AG04450 (cell line): ENCODE measurements at places on chromosomes 6 and 20.

- DNase-seq: no peak
Observed at GRCh38 chr6:157080986-157081391, 242.3 kb downstream of the TMEM242 start.

- DNase-seq: no peak
Observed at GRCh38 chr6:79755967-79756366, 124.8 kb downstream of the SH3BGRL2 start.

DNA sequence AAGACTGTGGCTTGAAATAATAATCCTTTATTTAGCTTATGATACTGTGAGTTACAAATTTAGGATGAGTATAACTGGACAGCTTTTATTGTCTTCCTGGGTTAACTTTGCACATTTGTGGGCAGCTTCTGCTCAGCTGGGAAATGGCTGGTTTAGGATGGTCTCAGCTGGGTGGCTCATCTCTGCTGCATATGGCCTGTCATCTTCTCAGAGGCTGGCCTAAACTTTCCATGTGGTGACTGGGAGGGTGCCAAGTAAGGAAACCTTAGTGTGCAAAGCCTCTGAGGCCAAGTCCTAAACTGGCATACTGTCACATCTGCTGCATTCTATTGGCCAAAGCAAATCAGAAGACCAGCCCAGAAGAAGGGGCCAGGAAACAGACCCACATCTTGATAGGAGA, 40.2 kb downstream of the BTBD3 start:
- DNase-seq: no peak

GRCh38 chr6:143187238-143187923, 126.7 kb downstream of the AIG1 start:
- DNase-seq: peak; percentile 20

DNA sequence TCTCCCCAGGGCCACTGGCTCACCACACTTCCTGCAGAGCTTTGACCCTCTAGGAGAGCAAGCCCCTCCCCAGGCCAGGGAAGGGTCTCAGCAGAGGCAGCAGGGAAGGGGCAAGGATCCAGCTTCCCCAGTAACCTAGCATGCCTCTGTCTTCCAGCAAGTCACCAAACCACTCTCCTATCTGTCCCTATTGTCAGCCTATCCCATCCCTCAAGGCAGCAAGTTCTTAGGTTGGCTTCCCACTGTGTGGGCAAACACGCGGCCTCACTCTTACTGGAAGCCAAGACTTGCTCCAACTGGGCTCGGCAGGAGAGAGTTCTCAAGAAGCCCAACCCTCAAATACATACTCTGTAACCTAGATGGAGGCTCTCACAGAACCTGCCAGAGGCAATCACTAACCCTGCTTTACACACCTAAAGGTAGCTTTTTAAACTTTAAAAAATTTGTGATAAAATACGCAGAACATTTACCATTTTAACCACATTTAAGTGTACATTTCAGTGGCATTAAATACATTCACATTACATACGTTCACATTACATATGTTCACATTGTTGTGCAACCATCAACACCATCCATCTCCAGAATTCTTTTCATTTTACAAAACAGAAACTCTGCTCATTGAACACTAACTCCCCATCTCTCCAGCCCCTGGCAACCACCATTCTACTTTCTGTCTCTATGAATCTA, 58.5 kb downstream of the MRPL14 start:
- DNase-seq: no peak

- no peak for DNase-seq
Observed at GRCh38 chr6:110322874-110323242, 35.3 kb downstream of the METTL24 start.

- DNase-seq: peak; percentile 59
Observed at GRCh38 chr20:23257848-23258746, 92.5 kb upstream of the NXT1 start.

GRCh38 chr6:89589297-89590025, 49.1 kb downstream of the LYRM2 start:
- no peak for DNase-seq

DNA sequence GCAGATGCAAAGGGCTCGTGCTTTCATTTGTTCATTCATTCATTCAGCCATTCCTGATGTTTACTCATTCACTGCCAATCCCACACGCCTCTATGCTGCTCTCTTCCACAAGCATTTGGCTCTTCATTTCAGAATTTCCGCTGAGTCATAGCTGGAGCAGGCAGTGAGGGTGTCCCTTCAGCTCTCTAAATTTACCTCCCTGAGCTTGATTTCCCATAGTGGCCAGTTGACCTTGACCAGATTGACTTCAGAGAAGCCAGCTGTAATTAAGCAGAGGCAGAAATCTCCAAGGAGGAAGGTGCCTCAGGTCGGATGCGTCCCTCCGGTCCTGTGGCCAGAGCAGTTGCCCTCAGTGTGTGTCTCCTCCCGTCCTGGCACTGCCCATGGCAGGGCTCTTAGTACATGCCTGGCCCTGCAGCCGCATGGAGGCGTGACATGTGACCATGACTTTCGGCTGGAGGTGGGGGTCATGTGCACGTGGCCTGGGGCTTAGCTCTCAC, 267.2 kb upstream of the ECI2 start:
- peak; percentile 39 for DNase-seq

GRCh38 chr6:106025655-106026054, 60.5 kb upstream of the PRDM1 start:
- DNase-seq: no peak

- no peak for DNase-seq
Observed at GRCh38 chr20:5039255-5039657, 37.9 kb upstream of the SLC23A2 start.

GRCh38 chr6:132052096-132052495, 100.9 kb upstream of the CCN2 start:
- DNase-seq: no peak

DNA sequence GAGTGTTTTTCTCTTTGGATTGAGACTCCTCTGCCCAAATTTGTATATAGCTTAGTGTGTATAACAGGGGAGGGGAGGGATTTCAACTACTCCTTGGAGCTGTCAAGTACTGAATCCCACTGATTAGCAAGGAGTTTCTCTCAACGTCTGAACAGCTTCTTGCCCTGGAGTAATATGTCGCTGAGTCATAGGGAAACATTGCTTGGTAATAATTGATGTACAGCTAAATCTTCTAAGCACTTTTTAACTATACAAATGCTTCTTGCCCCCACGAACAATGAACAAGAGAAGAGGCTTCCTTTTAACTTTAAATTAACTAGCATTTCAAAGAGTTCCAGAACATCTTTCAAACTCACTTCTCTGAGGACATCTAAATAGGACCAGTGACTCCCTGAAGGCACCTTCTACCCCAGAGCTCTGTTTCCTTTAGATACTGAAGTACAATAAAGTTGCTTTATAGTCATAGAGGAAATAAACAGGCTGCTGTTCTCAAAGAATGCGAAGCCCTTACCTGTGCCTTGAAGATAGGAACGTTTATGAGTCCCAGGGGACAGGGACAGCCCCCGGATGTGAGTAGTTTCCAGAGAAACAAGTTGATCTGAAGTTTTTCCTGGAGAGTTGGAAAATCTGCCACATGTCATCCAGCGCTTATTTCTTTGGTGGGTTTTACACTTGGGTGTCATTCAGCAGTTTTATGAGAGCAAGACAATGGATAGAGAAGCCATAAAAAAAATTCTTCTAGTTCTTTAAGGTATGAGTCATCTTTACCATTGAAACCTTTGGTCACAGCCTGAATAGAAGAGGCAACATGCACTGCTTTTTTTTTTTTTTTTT, 462.5 kb upstream of the BTBD3 start:
- no peak for DNase-seq

- no peak for DNase-seq
Observed at GRCh38 chr6:79135973-79136470, 58.0 kb upstream of the PHIP start.

DNA sequence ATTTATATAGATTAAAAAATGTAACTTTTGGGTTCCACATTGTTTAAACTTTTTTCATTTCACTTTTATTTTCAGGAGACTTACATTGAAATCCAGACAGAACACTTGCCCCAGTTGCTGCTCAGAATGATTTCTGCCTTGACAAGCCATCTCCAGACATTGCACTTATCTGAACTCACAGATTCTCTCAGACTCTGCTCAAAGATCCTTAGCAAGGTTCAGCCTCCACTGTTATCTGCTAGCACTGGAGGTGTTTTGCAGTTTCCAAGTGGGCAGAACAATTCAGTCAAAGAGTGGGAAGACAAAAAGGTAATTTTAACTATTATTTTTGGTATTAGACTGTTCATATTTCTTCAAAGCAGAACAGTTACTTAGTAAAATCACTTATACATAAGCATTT, 58.0 kb downstream of the DOP1A start:
- no peak for DNase-seq

- peak; percentile 36 for DNase-seq
Observed at GRCh38 chr6:136284909-136285308, 4.7 kb downstream of the BCLAF1 start.

DNA sequence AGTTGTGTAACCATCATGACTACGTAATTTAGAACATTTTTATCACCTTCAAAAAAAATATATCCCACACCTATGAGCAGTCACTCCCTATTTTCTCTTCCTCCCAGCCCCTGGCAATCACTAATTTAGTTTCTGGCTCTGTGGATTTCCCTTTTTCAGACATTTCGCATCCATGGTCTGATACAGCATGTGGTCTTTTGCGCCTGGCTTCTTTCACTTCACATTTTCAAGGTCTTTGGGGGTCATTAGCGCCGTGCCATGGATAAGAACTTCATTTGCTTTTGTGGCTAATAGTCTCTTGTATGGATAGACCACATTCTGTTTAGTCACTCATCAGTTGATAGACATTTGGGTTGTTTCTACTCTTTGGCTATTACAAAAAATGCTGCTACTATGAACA, 44.9 kb upstream of the DUSP22 start:
- DNase-seq: no peak

DNA sequence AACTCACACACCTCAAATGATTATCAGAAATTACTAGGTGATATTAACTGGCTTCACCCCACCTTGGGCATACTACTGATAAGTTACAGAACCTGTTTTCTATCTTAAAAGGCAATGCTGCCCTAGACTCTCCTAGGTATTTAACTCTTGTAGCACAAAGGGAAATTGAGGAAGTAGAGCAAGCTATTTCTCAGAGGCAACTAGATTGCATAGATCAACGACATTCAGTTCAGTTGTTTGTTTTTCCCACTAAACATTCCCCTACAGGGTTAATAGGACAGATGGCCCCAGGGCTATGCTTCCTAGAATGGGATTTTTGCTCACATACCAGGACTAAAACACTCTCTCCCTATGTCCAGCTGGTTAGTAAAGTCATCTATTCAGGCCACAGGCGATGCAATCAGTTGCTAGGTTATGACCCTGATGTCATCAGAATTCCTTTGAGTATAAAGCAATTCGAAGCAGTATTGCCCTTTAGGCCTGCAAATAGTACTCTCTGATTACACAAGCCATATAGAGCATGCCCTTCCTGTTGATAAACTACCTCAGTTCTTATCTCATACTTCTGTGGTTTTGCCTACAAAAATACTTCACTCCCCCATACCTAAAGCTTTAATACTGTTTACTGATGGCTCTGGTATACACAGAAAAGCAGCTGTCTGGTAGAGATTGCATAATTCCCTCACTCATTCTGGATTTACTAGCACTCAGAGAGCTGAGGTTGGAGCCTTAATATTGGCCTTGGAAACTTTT, 67.4 kb upstream of the ASCC3 start:
- no peak for DNase-seq

DNA sequence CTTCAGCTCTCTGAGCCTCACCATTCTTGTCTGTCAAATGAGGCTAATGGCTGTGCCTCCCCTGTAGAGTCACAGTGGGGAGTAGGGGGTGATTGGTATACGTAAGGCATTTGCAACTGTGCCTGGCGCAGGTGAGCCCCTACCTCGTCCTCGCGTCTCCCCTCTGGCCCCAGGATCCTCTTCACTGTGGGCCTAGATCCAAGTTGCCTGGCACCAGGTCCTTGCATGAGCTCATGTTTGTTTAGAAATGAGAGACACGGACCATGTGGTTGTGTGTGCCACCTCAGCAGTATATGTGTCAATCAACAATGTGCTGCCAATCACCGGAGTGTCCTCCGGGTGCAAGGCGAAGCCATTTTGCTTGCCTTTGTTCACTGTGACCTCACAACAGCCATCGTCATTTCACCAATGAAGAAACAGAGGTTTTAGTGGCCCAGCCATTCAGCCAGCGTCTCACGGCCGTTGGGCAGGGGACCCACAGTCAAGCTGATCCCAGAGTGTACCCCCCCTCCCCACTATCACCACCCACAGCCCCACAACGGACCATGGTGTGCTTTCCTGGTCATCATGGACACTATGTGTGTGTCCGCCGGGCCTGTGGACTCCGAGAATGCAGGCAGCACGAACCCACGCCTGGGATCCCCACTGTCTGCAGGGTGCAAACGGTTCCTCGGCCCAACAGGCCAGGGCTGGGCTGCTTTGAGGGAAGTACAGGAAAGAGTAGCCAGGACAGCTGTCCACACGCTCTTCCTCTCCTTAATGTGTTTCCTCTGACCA, 35.9 kb upstream of the STX16 start:
- DNase-seq: no peak

GRCh38 chr6:116239856-116240255, 14.0 kb downstream of the TSPYL4 start:
- DNase-seq: no peak

DNA sequence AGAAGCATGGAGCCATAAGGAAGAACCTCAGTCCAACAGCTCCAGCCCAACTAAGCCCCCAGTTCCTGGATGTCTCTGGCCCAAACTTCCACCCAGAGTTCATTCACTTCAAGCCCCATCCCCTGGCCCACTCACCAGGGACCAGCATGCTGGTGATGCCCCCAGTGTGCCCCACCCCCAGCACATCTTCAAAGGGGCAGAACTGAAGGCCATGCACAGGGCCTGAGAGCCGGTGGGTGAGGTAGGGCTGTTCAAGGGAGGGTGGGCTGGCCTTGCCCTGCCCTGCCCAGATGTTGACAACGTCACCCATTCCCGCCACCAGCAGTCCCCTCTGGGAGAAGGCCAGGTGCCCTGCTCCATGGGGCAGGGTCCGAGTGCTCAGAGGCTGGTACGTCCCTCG, 3.6 kb downstream of the B3GALT4 start:
- no peak for DNase-seq

DNA sequence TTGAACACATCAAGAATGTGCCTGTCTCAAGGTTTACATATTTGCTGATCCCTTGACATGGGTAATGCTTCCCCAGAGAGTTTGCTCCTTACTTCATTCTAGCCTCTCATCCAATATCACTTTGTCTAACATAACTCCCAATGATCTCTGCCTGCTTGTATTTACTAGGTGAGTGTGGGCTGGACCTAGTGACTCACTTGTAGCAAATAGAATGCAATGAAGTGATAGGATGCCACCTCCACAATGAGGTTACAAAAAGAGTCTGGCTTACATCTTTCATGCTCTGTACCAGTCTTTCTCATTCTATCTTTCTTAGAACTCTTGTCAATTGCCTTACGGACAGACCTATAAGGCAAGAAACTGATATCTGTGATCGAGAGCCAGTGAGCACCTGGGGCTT, 44.9 kb upstream of the TMEM200A start:
- no peak for DNase-seq

GRCh38 chr6:125303512-125303854, 1.7 kb upstream of the HDDC2 start:
- DNase-seq: no peak
